ENCODE measurements at places on chromosomes 5 and 9.

DNA sequence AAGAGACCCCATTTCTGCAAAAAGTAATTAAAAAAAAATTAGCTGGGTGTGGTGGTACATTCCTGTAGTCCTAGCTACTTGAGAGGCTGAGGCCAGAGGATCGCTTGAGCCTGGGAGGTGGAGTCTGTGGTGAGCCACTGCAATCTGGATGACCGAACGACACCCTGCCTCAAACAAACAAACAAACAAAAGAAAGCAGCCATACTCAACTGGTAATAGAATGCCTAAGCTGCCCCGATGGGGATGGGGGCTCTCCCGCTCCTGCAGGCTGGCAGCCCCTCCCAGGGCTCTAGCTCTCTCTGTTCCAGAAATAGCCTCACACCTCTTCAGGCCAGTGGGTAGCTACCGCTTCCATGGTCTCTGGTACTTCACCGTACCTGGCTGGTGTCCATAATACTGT is 241.8 kb downstream of the FANCC start:
- DNase-seq = no peak

DNA sequence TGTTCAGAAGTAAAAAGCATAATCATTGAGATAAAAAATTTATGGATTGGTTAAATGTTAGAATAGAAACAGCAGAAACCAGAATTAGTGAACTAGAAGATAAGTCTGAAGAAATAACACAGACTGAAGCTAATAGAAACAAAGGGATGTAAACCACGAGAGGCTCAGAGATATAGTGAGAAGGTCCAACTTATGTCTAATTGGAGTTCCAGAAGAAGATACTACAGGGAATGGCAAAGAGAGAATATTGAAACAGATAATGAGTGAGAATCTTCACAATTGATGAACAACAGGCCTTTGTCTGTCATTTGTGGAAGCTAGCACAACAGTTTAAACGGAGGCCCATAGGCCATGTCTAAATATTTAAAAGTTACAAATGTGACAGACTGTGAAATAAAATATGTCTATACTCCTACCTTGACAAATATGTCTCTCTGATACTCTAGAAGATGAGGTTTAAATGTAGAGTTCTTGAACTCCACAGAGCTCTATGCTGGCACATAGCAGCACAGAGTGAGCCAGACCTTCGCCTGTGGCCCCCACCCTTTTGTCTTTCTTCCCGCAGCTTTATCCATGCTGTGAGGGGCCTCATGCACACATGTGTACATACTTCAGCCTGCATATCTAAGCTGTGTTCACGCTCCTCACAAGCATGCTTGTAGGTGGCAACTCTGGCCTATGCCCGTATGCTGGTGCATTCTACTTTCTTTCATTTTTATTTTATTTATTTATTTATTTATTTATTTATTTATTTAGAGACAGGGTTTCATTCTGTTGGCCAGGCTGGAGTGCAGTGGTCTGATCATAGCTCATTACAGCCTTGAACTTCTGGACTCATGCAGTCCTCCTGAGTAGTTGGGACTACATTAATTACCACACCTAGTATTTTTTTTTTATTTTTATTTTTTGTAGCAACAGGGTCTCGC is 45.0 kb upstream of the ABL1 start:
- no peak for DNase-seq

DNA sequence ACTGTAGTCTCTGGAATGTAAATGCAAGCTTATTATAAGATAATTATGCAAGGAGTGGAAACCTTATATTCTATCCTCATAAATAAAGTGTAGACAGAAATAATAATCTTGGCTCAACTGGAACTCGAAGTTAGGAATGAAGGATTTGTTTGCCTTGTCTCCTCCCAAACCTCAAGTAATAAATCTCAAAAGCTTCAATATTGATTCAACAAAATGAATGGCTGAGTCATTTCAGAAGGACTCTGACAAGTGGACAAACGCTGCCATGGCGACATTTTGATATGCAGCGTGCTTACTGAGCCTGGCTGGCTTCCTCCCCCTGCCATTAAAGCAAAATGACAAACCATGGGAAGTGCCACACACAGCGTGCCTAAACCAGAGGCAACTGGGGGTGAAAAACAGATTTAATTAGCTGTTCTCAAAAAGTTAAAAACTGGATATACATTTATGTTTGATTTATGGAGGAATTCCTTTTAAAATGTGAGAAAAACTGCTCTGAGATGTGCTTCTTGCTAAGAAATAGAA is 10.5 kb upstream of the ADGRV1 start:
- no peak for DNase-seq

DNA sequence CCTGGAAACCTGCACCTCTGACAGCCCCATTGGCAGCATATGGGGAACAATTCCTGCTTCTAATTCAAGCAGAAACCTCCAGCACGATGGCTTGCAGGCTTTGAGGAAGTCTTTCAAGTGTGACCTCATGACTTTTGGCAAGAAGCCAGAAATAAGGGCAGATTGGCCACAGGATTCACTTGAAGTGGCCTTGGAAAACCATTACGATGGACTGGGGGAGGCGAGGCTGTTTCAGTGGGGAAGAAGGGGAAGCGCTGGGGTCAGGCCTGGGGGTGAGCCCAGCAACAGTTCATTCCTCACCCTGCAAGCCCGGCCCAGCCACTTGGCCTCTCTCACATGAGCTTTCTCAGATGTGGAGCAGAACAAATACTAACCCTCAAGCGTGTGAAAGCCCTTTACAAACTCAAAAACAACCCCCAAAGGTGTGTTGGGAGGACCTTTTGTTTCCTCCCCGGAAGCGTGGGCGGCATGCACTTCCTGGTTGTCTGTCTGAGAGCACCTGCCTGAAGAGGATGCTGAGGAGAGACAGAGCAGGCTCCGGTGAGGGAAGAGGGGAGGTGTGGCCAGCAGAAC is 26.9 kb upstream of the EEIG1 start:
- peak; percentile 60 for DNase-seq

DNA sequence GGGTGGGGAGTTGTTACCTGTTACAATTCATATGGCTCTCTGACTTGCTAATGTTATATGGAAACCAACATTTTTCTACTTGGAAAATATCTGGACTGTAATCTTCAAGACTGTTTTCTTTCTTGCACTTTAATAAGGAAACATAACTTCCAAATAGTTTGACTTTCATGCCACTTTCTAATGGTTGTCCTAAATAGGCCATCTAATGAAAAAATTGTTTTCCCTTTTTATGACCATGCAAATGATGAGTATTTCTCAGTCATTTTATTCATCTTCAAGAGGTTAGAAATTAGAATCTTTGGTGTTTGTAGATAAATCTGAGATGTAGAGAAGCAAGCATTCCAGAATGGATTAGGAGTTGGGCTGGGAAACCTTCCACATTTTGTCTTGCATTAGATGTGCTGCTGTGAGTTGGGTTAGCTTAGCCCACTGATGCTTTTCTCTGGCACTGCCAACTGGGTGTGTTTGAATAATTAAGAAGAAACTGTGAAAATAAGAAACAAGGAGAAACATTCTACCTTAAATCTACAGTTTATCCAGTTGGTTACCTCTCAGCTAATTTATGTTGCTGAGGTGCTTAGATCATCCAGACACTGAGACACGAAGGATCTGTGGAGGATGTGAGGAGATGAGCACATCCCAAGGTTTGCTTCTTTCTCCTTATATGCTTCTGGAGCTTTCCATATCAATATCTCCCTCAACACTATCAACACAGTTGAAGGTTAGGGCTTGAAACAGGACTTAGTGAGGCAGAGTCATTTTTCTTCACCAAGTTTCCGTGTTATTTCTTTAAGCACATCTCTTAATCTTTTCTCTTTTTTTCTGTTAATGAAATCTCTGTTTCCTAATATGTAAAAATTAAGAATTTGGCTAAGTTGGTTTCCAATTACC is 2.7 kb downstream of the RASGRF2 start:
- DNase-seq = no peak

GRCh38 chr5:135215617-135216470 is 181.8 kb upstream of the PITX1 start:
- DNase-seq = no peak

GRCh38 chr5:170216257-170216864 is 16.4 kb upstream of the C5orf58 start:
- DNase-seq = peak; percentile 55

- DNase-seq = no peak
Observed at GRCh38 chr5:67118050-67118620, 78.5 kb downstream of the CD180 start.

- DNase-seq = no peak
Observed at GRCh38 chr5:135977375-135977928, 22.7 kb upstream of the LECT2 start.

DNA sequence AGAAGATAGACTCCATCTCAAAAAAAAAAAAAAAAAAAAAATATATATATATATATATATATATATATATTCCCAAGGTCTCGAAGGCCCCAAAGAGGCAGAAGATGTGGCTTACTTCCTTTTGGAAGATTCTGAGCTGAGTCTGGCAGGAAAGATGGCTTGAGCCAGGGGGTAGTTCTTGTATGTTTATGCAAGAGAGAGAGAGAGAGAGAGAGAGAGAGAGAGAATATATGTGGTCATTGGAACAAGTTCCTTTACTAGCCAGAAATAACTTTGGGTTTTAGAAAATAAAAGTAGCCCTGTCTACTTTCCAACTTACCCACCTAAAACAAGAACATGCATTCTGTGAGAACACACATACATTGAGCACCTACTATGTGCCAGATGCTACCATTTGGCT is 17.6 kb downstream of the NCS1 start:
- no peak for DNase-seq

DNA sequence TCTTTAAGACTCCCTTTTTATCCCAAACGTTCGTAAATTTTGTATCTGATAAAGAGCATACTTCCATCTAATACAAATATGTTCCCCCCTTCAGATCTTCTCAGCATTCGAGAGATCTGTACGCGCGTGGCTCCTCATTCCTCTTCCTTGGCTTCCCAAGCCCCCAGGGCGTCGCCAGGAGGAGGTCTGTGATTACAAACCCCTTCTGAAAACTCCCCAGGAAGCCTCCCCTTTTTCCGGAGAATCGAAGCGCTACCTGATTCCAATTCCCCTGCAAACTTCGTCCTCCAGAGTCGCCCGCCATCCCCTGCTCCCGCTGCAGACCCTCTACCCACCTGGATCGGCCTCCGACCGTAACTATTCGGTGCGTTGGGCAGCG is 19.9 kb downstream of the CDKN2A start:
- no peak for DNase-seq

- DNase-seq = no peak
Observed at GRCh38 chr5:36717131-36717695, 110.8 kb downstream of the SLC1A3 start.

GRCh38 chr5:136018814-136019783 is 9.7 kb upstream of the TGFBI start:
- DNase-seq = no peak

- DNase-seq = no peak
Observed at GRCh38 chr5:52738095-52738506, 49.6 kb upstream of the ITGA1 start.

DNA sequence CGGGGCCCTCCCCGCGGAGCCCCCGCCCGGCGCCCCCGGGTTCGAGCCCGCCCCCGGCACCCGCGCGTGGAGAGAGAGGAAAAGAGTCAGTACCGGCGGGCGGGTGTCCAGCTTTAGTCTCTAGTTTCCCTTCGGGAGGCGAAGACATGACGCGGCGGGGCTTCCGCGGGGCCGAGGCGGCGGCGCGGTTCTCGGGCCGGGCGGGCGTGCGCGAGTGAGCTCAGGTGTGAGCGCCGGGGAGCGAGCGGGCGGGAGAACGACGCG is 181 bp downstream of the DAP start:
- DNase-seq = no peak

- DNase-seq = no peak
Observed at GRCh38 chr9:131640438-131641137, 95.3 kb downstream of the PRRT1B start.

GRCh38 chr5:56594792-56595191 is 220.6 kb upstream of the MAP3K1 start:
- DNase-seq = no peak

DNA sequence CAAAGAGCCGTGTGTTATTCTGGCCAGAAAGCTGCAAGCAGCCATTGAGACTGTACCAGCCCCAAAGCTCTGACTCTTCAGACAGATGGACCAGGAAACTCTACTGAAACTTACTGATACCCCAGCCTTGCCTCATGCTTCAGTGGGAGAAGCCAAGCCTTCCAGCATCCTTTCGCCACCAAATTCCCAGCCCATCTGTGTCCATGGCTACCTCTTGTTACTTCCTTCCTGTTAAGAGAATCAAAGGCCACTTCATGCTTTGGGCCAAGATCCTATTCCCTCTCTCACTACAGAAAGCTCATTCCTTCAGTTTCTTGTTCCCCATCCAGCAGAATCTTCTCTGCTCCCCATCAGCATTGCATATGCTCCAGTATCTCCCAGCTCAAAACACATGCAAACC is 46.9 kb upstream of the FREM1 start:
- DNase-seq = no peak
